ENCODE measurements at places on chromosomes 1 and 21.

GRCh38 chr1:159881622-159882526, 18.1 kb downstream of the CFAP45 start:
- peak; percentile 78 for DNase-seq

DNA sequence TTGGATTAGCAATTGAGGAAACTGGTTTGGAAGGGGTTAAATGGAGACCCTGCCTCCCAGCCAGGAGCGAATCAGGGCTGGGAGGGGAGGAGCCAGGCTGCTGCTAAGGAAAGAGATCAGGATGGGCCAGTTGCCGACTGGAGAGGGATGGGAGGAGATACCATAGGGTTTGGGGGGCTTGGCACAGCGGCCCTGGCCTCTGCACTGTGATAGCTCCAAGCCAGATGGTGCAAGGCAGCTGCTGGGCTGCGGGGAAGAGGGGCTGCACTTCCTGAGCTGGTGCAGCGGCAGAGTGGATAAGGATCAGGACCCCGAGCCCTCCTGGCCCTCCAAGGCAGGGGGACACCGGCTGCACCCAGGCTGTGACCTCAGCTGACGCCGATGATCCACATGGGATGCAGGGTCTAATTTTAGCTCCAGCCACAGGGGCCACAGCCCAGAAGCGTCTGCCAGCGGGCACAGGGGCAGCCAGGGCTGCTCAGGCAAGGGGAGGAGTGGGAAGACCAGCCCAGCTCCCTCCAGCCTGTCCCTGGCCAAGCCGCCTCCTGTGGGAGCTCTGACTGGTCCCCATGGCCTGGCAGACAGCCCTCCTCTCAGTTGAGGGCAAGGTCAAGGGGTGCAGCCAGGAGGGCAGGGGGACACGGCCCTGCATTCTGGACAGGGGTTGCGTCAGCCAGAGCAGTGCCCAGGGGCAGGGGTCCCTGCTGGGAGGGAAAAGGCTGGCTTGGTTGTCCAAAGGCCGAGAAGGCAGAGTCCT, at the start of gene EXTL1:
Gene EXTL1 (plus strand): TSS at position 129 of the 757 bp plus-strand sequence. CDS start 872 bp downstream, outside the sequence.
- no peak for DNase-seq

- DNase-seq = peak; percentile 83
These were observed at the start of gene C1orf115 for GRCh38 chr1:220690140-220691052. Gene C1orf115, plus strand, starts transcription at chr1:220690363. Its CDS starts 40 bp downstream, at chr1:220690403.

DNA sequence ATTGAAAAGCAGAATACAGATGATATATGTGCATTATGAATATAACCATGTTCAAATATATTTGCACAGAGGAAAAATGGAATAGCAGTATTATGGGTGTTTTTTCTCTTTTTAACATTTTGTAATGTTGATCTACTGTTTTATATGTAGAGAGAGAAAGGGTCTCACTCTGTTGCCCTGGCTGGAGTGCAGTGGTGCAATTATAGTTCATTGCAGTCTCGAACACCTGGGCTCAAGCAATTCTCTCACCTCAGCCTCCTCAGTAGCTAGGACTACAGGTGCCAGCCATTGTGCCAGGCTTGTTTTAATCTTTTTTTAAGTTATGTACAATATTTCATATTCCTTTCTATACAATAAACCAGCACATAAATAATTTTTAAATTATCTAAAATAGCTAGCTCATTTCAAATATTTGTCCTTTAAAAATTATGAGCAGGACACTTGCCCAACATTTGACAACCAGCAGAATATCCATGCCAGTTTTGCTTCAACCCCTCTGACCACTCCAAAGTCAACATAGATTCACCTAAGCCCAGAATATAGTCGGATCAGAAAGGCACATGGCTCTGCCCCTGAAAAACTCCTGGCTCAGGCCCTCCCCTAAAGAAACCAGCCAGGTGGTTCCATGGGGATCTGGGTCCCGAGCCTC, 29.8 kb downstream of the ZNF281 start:
- no peak for DNase-seq

- no peak for DNase-seq
These were observed 101.7 kb downstream of the NAV1 start for GRCh38 chr1:201640624-201641023.

DNA sequence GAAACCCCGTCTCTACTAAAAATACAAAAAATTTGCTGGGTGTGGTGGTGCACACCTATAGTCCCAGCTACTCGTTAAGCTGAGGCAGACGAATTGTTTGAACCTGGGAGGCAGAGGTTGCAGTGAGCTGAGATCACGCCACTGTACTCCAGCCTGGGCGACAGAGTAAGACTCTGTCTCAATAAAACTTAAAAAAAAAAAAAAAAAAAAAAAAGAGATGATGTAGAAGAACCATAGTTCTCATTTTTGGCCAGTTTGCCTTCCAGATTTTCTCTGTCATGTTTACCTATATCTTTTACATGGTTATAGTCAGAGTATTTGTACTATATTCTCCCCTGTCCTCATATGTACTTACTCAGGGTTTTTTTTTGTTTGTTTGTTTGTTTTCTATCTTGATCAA, 53.6 kb downstream of the UCK2 start:
- DNase-seq = no peak

DNA sequence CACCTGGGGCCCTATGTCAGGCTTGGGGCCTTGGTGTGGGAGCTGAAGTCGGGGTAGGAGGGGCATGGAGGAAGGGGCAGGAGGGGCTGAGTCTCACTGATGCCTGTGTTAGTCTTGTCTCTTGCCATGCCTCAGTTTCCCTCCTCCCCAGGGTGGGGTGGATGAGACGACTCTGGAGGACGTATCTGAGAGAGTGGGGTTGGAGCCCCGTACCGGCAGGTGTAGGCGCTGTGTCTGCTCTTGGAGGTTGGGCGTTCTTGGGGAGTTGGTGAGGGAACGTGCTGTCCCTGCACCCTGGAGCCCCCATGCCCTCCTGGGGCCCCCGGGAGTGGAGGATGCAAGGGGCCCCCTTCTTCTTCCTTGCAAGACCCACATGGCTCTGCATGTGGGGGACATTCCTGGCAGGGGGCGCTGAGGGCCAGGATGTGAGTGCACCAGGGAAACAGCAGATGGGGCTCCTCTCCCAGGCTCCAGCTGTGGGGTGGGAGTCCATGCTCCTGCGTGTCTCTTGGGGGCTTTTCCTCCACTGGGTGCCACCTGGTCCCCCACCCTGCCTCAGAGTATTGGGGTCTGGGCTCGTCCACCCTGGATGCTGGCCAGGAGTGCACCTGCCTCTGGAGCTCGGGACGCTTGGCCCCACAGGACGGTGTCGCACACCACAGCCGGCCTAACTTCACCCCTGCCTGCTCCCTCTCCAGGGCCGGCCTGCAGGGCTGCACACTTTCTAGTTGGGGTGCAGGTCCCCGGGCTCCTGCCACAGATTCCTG, 1.4 kb upstream of the TNFRSF14 start:
- no peak for DNase-seq

GRCh38 chr1:41327383-41327999, 33.7 kb upstream of the FOXO6 start:
- no peak for DNase-seq

GRCh38 chr21:33936301-33937038, 20.9 kb upstream of the ATP5PO start:
- DNase-seq = no peak

DNA sequence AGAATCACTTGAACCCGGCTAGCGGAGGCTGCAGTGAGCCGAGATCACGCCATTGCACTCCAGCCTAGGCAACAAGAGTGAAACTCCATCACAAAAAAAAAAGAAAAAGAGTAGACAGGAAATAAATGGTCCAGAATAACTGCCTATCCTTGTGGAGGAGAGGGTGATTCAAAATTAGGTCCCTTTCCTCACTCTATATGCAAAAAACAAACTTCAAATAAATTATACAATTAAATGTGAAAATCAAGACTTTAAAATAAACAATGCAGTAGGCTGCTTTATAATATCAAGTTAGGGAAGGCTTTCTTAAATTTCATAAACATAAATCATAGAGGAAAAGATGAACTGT, 26.4 kb downstream of the MRPL39 start:
- DNase-seq = no peak

GRCh38 chr21:22725436-22725835, 1727.2 kb downstream of the NCAM2 start:
- no peak for DNase-seq

- DNase-seq = no peak
These were observed 245.3 kb upstream of the RUNX1 start for GRCh38 chr21:35294231-35294898.

- no peak for DNase-seq
These were observed 50.0 kb downstream of the CLIC4 start for GRCh38 chr1:24795236-24795635.

- DNase-seq = no peak
These were observed 29.1 kb downstream of the THRAP3 start for GRCh38 chr1:36253161-36253862.

GRCh38 chr1:115332813-115333608, 5.0 kb downstream of the NGF start:
- no peak for DNase-seq

- no peak for DNase-seq
These were observed 50.0 kb downstream of the CACHD1 start for GRCh38 chr1:64519901-64520300.

GRCh38 chr1:201673093-201673492, 134.2 kb downstream of the NAV1 start:
- no peak for DNase-seq

GRCh38 chr21:16310176-16310575, 580.4 kb downstream of the USP25 start:
- DNase-seq = no peak

DNA sequence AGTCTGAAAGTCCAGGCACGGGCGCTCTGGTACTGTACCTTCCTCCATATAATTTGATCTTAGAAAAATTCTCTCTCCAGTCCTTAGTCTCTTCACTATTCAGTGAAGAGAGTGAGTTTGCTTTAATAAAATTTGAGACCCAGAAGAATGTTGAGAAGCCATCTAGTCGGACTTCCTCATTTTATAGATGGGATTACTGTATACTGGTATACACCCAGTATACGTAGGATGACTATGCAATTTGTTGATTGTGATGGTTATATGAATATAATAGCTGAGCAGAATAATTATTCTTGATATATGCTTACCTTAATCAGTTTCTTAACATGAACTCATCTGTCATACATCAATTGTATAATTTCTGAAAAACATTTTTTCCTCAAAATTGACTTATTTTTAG, 328.0 kb upstream of the B3GALT2 start:
- no peak for DNase-seq

DNA sequence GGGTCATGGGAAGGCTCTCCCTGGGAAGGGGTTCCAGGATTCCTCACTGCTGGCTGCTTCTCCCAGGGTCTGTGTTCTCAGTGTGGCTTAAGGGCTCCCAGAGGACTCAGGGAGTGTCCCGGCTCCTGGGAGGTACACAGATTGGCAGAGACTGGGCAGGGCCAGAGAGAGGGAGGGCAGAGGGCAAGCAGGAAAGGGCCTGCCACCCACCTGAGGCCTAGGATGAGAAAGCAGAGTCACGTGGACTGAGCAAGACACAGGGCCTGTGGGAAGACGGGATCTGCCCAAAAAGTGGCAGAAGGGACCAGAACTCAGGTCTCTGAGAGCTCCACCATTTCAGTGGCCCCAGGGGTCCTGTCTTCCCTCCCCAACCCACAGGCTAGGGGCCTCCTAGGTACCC, 871 bp downstream of the SLFNL1 start:
- peak; percentile 70 for DNase-seq

DNA sequence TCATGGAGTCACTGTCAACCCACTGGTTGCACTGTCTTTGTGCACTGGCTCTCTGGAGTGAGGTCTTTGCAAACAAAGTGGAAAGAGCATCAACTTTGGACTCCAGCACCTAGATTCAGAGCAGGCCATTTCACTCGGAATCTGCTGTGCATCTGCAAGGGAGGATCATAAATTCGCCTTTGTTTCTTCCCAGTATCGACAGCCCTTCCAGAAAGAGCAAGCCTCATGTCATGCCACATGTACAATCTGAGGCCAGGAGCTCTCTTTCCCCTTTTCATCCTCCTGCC, 853 bp upstream of the PCSK9 start:
- DNase-seq = no peak

DNA sequence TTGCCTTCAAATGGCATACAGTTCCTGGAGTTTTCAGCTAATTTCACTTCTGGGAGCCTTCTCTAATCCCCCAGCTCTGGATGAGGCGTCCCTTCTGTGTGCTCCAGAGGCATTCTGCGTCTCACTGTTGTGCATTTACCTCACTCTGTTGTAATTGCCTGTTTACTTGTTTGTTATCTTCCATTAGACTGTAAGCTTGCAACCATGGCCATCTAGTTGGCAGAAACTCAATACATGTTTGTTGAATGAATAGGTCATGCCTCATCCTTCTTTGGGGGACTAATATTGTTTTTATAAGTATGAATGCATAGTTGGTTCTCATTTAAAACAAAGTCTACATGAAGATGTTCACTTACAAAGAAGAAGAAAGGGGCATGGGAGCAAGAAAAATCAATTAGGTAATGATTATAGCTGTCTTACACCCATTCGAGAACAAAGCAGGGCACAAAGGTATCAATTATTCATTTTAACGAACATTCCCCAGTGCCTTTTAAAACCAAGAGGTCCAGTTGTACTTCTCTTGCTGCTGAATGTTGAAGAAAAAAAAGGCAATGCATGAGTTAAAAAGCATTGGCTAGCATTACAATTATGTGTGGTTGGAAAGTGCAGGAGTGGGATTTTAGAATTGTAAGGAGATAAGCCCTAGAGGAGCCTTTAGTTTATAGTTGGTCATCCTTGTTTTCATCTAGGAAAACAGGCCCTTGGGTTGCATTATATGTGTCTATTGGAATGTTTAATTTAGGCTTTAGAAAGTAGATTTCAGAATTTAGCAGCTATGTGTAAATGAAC, 6.0 kb downstream of the RGL1 start:
- no peak for DNase-seq

- no peak for DNase-seq
These were observed 593.1 kb upstream of the USP24 start for GRCh38 chr1:55808263-55808662.

DNA sequence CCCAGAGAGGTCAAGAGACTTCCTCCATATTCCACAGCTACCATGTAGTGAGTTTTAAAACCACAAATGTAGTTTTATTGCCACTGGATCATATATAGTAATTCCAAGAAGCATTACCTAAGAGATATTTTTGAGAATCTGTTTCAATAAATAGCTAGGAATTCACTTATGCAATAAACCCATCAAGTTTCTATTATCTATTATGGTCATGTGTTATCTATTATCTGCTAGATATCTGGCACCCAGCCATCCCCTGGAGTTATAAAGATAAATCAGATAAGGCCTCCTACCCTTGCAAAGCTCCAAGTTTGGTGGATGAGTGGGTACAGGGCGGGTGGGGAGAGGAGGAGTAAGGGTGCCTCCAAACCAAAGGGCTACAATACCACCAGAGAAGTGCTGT, 10.3 kb upstream of the VWA5B1 start:
- no peak for DNase-seq

- DNase-seq = no peak
These were observed 27.8 kb downstream of the SDC3 start for GRCh38 chr1:30880678-30881318.
